ENCODE measurements at places on chromosomes 3 and 15.

- DNase-seq, result no peak
These were observed 25.7 kb downstream of the ECT2 start for GRCh38 chr3:172776049-172776717.

- DNase-seq, result peak; percentile 63
These were observed 34.6 kb downstream of the GNB4 start for GRCh38 chr3:179416681-179417080.

- DNase-seq, result peak; percentile 40
These were observed 36.7 kb downstream of the ZBTB38 start for GRCh38 chr3:141405025-141405424.

DNA sequence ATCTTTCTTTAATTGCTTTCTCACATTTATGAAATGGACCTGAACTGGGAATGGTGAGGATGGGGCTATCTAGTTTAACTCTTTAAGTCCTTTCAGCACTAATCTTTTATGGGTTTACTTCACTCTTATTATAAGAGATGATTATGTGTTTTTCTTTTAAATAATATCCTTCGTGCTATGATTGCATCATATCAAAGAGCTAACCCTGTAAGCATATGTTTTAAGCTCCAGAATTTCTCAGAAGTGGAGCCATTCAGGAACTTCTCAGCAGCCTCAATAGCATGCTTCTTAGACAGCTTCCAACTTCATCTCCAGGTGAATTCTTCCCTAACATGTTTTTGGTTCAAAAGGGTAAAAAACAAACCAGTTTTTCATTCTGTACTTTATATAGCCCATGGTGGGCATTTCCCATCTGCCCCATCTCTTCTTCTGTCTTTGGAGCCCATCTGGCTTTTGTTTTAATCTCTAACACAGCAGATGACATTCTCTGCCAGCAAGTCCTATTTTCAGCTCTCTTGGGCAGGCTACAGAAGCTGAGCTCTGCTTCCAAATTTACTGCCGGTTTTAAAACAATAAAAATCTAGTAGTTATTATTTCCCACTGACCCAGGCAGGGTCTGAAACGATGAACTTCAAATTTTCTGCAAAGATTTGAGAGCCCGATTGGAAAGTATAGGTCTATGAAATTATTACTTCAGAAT, 26.8 kb upstream of the IL1RAP start:
- DNase-seq, result no peak

DNA sequence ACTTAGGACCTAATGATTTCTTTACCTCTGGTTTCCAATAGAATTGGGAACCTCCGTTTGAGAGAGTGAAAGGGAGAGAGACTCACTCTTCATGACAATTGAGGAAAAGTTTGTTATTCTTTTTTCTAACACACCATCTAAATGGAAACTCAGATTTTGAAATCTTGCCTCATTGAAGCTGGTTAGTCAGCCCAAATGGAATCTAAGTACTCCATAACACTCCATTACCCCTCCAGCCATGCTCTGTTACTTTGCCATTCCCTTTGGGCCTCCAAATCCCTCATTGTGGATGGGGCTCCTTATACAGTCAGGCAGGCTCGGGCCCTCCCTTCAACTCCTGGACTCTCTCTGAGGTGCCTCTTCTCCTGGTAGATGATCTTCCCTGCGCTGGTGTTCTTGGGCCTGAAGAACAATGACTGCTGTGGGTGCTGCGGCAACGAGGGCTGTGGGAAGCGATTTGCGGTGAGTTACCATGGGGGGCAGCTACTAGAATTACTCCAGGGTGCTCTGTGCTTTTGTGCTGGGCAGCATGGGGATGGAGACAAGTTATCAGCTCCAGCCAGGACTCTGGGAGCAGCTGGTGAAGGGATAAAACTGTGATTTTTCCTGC, 1.1 kb downstream of the TM4SF4 start:
- no peak for DNase-seq

DNA sequence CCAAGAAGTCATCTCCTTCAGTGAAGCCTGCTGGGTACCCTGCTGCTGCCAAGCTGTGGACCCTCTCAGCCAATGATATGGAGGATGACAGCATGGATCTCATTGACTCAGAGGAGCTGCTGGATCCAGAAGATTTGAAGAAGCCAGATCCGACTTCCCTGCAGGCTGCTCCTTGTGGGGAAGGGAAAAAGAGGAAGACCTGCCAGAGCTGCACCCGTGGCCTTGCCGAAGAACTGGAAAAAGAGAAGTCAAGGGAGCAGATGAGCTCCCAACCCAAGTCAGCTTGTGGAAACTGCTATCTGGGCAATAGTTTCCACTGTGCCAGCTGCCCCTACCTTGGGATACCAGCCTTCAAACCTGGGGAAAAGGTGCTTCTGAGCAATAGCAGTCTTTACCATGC, 13.7 kb upstream of the ANP32A start:
- no peak for DNase-seq

- DNase-seq, result peak; percentile 18
These were observed 45.6 kb downstream of the SST start for GRCh38 chr3:187624588-187624987.

DNA sequence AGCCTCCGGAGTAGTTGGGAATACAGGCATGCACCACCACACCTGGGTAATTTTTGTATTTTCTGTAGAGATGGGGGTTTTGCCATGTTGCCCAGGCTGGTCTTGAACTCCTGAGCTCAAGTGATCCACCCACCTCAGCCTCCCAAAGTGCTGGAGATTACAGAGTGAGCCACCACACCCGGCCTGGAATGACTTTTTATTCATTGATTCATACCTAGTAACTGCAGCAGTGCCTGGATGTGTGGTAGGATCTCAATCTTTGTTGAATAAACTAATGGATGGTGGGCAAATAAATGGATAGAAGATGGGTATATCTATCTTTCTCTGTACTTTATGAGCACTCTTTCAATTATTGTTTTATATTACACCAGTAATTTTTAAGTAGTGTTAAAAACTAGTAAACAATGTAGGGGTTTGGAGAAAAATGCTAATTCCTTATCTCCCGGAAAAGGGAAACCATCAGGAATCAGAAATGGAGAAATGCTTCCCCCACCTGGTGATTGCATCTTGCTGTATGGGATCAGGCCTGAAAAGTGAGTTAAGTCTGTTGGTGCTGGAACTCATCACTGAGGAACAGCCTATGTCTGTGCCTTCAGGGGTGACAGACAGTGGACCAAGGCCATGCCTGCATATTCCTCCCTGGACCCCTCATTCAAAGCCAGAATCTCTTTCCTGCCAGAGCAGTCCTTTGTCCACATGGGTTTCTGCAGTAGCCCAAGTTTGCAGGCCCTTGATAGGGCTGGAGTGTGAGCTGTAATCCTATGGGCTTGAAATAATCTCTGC, 161.0 kb upstream of the CTDSPL start:
- no peak for DNase-seq

DNA sequence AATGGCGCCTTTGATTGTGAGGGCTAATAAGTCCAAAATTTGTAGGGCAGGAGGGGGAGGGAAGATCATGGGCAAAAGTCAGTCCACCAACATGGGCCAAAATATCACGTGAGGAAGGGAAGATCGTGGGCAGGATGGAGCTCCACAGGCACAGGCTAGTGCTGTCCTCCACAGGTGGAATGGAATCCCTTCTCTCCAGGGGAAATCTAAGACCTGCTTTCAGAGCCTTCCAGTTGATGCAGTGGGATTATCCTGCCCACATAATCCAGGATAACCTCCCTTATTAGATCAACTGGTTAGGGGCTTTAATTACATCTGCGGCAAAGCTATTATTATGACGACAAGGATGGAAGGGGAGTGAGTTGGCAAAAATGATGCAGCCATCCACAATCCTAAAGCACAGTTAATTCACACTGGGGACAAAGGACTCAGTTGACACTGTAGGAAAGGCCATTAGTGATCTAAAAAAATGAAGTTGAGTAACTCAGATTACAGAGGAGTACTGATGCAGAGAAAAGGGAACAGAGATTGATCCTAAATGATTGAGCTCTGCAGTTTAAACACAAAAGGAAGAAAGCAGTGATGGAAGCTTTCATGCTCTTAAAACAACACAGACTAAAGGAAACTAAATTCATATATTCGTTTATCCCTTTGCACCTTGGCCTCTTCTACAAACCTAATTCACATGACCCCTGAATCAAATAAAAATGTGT, 159.8 kb downstream of the AKAP13 start:
- no peak for DNase-seq

GRCh38 chr15:50260969-50261496, 4.5 kb downstream of the HDC start:
- no peak for DNase-seq

- no peak for DNase-seq
These were observed 159.2 kb downstream of the MEX3B start for GRCh38 chr15:81886591-81886990.

GRCh38 chr3:4776980-4777581, 202.2 kb upstream of the BHLHE40 start:
- DNase-seq, result peak; percentile 37

- DNase-seq, result no peak
These were observed 14.3 kb downstream of the CXCR6 start for GRCh38 chr3:45957586-45957985.

DNA sequence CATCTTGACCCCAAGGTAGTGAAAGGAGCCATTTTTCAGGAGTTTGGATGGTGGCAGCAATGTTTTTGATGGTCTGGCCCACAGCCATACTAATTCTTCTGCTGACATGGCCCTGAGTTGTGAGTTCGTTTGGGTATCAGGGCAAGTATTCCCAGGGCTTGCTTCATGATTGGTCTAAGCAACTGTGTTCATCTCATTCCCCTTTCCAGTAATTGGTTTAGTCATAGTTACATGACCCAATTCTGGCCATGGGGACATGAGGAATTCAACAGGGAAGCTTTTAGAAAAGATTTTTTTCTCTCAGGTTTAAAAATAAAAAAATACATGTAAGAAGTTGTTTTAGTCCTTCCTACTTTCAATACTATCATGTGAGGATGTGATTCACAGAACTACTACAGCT, 150.5 kb upstream of the NPHP3 start:
- no peak for DNase-seq

GRCh38 chr15:41010345-41010744, 57.1 kb downstream of the CHAC1 start:
- DNase-seq, result no peak

DNA sequence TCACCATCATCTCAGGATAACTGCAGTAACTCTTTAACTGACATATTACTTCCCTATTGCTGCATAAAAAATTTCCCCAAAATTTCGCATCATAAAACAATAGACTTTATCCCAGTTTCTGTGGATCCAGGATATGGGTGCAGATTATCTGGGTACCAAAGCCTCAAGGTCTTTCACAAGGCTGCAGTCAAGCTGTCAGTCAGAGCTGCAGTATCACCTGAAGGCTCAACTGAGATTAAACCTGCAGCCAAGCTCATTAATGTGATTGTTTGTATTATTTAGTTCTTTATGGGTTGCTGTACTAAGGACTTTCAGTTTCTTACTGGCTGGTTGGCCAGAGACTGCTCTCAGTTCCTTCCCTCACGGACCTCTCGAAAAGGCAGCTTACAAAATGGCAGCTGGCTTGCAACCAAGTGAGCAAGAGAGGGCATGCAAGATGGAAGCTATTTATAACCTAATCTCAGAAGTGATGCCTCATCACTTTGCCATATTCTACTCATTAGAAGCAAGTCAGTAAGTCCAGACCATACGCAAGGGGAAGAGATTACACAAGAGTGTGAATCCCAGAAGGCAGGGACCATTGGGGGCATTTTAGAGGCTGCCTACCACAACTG, 54.9 kb downstream of the DCUN1D1 start:
- DNase-seq, result peak; percentile 35

- no peak for DNase-seq
These were observed 75.8 kb upstream of the ABI3BP start for GRCh38 chr3:101068876-101069606.

DNA sequence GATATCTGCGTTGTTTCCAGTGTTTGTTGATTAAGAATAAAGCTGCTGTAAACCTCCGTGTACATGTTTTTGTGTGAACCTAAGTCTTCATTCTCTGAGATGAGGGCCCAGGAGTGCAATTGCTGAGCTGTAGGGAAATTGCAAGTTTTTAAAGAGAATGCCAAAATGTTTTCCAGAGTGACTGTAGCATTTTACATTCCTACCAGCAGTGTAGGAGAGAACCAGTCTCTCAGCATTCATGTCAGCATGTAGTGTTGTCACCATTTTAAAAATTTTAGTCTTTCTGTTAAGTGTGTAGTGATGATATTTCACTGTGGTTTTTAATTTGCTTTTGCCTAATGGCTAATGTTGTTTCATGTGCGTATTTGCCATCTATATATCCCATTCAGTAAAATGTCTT, 3.4 kb upstream of the MGLL start:
- no peak for DNase-seq

DNA sequence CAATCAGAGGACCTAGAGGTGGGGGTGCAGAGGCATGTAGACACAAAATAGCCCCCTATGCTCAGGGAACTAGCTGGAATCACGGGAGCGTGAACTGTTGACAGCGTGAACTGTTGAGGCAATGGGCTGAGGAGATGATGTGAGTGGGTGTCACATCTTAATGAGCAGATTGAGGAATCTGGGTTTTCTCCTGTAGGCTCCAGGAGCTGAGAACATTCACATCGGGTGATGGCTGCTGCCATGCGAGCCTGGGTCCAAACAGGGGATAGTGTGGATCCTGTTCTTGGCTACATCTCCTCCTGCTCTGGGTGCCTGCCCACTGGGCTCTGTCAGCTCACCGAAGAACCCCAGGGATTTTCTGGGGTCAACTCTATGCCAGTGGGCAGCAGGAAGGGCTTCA, 2.1 kb downstream of the LARP6 start:
- no peak for DNase-seq

- DNase-seq, result no peak
These were observed 34.0 kb upstream of the NPHP3 start for GRCh38 chr3:132756108-132756650.

DNA sequence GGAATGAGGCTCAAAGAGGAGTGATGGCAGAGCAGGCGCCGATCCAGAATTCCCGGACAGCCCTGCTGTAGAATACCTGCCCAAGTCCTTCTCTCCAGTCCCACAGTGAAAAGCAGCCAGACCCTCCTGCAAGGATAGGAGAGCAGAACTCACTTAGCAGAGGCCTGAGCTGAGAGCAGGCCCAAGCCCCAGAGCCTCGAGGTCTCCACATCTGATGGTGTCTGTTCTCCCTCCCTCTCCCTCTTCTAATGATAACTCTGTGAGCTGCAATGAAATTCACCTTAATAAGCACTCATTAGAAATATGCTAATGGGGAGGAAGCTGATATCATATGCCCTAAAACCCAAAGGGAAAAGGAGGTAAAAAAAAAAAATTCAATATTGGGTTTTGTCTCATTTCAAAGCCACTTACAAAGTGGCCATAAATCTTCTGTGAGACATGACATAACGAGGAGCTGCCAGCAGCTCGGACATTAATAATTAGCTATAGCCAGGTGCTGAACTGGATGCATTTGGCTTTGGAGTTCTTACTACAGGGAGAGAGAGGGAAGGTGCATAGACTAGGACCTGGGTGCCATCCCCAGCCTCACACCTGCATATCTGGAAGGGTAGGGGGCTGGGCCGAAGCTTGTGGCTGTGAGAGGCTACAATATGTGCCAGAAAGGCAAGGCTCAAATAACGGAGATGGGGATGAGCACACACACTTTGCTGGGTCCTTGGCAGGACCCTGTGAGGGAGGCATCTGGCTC, 108.4 kb downstream of the MEGF11 start:
- no peak for DNase-seq
